Upper lobe of left lung (tissue), 6 donors: ENCODE measurements at places on chromosomes 12 and 14. TPM values are rescaled to one million over a fixed set of nuclear protein-coding genes. Genes with fewer than 3 reads are reported as not detected.

GRCh38 chr14:82710267-82710841 is 1176.7 kb upstream of the SEL1L start:
- no peak for DNase-seq

DNA sequence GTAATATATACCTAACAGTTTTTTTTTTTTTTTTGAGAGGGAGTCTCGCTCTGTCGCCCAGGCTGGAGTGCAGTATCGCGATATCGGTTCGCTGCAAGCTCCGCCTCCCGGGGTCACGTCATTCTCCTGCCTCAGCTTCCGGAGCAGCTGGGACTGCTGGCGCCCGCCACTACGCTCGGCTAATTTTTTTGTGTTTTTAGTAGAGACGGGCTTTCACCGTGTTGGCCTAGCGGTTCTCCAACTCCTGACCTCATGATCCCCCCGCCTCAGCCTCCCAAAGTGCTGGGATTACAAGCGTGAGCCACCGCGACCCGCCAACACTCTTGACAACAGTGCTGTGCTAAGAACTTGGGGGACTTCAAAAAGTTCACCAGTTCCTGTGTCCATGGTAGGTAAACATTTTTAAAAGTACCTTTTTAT is 63.5 kb downstream of the FOXG1 start:
- DNase-seq, result no peak

DNA sequence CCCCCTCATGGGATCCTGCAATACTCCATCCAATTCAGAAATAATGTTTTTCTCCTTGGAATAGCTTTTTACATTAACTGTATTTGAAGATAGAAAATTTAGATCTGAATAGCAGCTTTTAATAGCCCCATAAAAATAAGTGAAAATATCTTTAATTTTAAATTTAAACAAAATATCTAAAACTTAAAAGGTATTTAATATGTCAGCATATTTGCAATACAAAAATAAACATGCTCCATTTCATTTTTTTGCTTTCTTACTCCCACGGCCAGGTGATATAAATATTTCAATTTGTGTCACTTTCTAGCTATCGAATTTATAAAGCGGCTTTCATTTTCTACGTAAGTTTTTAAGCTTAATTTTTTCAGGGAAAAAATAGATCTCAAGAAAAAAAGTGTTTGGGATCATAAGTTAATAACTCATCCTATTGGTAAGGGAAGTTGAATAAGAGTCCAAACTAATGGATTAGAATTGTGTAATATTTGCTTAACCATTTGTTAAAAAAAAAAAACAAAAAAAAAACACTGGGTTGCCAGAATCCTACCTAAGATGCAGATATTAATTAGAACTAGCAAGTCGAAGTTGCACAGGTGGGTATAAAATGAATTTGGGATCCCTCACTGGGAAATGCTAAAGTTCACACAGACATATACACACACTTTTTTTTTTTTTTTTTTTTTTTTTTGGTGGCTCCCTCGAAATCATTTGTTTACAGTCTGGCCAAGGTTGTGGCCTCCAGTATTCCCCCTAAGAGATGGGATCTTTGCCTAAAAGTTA is 47.6 kb downstream of the PPP2R5C start:
- no peak for DNase-seq

DNA sequence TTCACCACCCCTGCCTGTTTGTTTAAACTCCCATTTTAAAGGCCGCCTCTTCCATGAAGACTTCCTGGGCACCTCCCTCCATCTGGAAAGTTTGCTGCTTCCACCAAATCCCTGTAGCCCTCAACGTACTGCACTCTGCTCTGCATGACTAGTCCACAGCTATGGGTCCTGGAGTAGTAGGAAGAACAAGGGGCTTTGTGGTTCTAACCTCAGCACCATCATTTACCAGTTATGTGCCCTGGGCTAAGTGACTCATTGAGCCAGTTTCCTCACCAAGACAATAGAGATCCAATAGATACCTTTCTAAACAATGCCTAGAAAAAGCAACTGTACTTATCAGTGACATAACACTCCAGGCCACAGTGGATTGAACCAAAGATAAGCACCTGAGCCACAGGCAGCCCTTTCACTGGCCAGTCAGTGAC is 8.5 kb upstream of the LTBP2 start:
- no peak for DNase-seq

- no peak for DNase-seq
These were observed 258.9 kb upstream of the NAV3 start for GRCh38 chr12:77571768-77572167.

- no peak for DNase-seq
These were observed 37.7 kb downstream of the CFL2 start for GRCh38 chr14:34676516-34677211.

CRACR2A gene
- 5.6 TPM for total RNA-seq

DHRS2 gene
- 0.30 TPM for total RNA-seq

PAX9 gene
- 0.83 TPM for total RNA-seq

CARMIL3 gene
- 15.7 TPM for total RNA-seq

INHBC gene
- not detected for total RNA-seq
